ENCODE measurements at places on chromosomes 11 and 22.
A peak's percentile ranks its signal among the peaks of the same experiment; 100 is the strongest.

DNA sequence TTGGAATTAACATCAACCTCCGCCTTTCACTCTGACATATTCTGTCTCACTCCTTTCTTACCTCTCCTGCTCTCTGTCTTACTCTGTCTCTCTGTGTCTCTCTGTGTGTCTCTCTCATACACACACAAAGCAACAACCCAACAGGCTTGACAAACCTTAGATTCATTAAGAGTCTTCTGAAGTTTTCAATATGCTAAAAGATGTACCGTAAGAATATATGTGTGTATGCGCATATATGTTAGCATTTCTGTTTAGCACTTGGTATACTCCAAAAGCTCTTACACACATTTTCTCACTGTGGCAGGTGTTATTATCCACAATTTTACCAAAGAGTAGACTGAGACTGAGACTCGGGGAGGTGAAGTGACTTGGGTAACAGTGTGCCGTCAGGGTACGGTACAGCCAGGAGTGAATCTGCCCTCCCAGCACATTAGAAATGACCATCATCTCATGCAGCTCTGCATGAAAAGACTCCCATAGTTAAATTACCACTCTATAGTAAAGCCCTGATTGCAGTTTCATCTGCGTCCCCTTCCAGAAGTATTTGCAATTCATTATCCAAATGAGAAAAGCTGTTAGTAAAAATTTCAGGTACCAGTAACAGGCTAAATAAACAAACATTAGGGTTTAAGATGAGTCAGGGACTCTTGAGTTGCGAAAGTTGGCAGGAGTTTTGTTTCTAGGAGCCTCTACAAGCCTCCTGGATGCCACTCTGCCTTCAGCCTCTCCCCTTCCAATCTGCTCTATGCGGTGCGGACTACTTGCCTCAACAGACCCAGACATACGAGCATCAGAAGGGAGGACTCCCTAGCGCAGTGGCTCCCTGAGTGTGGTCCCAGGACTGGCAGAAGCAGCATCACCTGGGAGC, 195.2 kb upstream of the TMEM45B start:
- peak; percentile 71 for DNase-seq

DNA sequence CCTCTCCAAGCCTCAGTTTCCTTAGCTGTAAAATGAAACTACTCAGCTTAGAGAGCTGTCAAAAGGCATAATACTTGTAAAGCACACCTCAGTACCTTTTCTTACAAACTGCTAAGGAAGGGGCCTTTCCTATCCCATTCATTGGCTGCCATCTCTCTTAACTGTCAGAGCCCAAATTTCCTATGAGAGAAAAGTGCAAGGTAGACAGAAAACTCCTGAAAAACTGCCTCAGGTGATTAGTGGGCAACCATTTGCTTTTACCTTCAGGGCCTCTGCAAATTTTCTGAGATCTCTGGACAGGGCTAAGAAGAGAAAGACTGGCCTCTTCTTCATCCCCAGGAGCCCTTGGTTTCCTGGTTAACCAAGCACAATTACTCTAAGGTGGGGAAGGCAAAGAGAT, 13.8 kb downstream of the LARGE1 start:
- DNase-seq, result no peak

DNA sequence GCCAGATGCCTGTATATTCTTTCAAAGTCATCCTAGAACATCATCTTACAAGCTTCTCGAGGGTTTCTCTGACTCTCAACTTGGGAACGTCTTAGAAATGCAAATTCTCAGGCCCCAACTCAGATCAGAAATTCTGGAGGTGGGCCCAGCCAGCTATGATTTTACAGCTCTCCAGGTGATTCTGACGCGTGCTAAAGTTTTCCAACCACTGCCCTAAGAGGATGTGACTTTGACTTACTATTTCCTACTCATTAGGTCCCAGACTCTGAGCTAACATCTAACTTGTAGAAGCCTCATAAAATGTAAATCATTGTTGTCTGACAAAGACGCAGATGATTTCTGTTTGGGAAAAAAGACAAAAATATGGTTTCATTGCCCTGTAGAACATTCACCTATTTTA, 61.1 kb downstream of the IRAG1 start:
- DNase-seq, result no peak

DNA sequence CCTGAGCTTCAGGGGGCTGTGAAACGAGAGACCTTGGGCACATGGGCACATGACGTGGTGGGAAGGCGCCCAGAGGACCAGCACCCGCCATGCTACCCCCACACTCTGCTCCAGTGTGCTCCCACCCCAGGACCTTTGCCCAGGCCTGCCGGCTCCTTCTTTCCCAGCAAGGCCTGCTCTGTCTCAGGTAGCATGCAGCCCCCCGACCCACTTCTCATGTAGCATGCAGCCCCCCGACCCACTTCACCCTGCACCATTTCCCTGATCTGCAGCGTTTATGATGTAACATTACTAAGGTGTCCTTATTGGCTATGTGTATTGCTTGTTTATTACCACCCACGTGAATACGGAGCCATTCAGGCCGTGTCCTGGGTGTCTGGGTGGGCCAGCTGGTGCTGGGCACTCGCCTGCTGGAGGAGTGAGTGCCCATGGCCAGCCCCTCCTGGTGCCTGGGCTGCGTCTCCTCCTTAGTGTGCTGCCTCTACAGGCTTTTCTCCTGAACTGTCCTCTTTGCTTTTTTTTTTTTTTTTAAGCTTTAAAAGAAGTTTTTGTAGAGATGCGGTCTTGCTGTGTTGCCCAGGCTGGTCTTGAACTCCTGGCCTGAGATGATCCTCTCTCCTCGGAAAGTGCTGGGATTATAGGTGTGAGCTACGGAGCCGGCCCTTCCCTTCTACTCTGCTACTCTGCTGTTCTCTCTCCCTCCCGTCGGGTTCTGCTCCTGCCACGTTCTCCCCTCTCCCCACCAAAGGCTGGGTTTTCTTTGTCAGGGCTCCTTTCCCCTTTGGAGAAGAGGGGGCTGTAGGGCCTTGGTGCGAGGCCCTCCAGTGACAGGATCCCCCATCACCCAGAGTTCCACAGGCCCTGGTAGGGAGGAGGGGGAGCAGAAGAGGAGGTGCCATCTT, 29.4 kb downstream of the LRP5 start:
- DNase-seq, result no peak

DNA sequence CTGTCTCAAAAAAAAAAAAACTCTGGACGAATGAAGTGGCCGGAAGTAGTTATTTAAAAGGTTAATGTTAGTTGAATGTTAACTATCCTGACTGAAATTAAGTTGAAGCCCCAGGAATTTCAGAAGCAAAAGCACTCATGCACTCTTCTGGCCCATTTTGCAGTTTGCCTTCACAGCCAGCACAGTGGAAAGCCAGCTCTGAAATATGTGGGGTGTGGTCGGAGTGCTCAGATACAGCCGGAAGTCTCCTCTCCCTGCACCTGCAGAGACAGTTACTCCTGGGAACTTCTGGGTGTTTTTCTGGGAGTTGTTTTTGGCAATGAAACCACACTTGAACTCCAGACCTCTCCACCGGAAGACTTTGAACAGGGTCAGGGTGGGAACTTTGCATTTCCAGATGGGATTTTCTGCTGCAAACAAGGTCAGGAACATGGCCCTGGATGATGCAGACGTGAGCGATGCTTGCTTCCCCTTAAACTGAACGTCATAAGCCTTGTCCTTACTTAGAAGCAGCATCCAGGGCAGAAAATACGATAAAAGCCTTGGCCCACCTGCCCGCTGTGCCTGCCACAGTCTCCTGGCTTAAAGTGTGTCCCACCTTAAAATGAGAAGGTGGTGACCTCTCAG, 21.5 kb upstream of the CABP2 start:
- DNase-seq, result no peak

DNA sequence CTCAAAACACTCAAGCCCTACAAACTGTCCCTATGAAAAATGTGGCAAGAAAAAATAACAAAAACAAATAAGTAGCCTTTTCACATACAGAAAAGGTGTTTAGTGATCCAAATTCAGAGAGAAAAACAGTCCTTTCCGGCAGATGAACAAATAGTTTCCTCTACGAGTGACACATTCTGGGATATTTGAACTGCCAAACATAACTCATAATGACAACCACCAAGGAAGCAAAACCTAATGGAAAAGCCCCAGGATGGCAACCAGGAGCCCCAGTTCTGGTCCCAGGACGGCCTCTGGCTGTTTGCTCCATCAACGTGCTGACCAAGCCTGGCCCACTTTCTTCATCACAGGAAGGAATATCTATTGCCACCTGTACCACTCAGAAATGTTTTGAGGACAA, 6.0 kb downstream of the PACSIN2 start:
- DNase-seq, result no peak

DNA sequence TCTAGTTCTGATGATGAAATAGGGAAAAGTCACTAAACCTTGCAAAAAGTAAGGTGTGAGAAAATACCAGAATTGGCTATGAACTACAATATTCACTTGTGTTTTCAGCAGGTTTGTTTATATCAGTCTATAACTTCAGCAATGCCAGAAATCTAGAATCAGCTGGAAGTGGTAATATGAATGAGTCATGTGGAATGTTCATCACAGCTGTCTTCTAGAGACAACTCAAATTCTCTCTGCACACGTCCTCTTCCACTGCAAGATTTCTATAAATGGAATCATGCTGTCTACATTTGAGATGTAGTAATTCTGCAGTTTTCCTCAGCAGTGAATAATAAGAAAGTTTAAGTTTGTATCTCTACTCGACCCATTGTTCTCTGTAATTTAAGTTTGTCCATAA, 89.9 kb downstream of the OR4A15 start:
- DNase-seq, result peak; percentile 0

- DNase-seq, result no peak
These were observed 7.4 kb downstream of the KMT2A start for GRCh38 chr11:118443590-118444218.

GRCh38 chr22:28247136-28247535, 328.1 kb upstream of the PITPNB start:
- no peak for DNase-seq

DNA sequence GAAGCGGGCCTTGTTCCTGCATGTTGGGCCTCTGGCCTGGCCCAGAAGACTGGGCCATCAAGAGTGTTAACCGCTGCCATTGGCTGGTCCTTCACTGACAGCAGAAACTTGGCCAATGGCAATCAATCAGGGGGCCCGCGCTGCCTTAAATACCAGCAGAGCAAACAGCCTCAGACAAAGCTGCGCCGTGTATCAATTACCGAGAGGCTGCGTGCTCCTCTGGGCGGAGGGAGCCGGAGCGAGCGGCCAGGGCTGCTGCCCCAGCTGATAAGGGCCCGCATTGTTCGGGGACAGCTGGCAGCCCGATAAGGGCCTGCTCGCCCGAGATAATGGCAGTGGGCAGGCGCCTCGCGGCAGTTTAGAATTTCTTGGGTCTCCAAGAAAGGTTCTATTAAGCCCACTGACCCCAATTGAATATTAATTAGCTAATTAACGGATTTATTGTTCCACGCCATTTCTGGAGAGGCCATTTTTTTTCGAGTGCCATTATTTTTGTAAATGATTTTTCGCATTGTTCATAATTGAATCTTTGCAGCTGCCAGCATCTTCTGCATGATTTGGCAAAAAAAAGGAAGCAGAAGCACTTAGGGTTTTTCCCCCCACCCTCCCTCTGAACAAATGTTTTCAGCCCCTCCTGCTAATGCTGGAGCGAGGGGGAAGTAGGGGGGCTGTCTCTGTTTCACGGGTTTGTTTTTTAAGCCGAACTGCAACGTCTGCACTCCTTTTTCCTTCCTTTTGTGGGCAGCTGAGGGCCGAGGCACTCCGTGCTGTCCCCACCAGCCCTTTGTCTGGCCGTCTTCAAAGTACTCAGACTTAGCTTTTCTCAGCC, 37.6 kb upstream of the RIC3 start:
- no peak for DNase-seq

DNA sequence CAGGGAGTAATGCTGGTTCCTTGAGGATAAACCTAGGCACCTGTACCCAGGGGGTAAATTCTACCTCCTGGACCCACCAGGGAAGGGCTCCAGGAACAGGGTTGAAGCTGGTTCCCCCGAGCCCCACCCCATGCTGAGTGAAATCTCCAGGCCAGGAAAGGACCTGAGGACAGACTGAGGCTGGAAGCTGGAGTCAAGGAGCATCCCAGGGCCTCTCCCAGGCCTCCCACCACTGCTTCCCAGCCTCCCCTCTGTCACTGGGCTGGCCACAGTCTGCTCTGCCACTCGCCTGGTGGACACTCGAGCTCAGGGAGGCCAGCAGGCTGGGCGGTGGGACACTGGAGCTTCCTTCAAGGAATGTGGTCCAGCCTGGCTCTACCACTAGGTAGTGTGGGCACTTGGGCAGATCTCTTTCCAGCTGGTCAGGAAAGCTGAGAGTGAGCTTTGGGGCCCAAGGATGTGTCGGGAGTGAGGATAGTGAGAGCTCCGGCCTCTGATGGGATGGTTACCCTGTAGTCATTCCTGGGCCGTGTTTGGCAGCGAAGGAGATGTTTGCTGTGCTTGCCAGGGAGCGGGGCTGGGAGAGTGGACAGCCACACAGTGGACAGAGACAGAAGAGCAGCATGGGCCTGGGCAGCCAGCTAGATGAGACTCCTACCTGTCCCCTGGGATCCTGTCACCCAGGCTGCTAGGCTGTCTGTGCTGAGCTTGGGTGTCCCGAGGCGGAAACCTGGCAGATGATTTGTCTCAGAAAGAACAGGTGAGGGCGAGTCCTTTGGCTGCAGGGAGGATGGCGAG, 3.4 kb downstream of the OVOL1 start:
- DNase-seq, result no peak

DNA sequence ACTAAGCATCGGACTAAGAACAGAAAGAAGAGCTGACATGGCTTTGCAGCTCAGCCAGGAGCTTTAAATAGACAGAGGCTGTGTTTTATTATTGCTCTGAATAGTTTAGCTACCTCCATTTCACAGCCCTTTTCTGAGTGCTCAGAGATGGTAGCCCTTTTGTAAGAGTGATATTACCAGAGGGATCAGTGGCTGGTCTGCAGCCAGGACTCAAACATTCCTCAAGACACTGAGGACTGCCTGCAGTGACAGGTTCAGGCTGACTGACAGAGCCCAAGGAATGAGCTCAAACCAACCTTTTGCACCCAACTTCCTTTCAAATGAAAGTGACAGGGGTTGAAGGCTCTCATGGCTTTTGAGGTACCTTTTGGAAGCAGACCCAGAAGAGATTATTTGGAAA, 189.0 kb downstream of the DDX10 start:
- peak; percentile 42 for DNase-seq

GRCh38 chr22:31162015-31162765, 2.2 kb downstream of the RNF185 start:
- DNase-seq, result no peak

DNA sequence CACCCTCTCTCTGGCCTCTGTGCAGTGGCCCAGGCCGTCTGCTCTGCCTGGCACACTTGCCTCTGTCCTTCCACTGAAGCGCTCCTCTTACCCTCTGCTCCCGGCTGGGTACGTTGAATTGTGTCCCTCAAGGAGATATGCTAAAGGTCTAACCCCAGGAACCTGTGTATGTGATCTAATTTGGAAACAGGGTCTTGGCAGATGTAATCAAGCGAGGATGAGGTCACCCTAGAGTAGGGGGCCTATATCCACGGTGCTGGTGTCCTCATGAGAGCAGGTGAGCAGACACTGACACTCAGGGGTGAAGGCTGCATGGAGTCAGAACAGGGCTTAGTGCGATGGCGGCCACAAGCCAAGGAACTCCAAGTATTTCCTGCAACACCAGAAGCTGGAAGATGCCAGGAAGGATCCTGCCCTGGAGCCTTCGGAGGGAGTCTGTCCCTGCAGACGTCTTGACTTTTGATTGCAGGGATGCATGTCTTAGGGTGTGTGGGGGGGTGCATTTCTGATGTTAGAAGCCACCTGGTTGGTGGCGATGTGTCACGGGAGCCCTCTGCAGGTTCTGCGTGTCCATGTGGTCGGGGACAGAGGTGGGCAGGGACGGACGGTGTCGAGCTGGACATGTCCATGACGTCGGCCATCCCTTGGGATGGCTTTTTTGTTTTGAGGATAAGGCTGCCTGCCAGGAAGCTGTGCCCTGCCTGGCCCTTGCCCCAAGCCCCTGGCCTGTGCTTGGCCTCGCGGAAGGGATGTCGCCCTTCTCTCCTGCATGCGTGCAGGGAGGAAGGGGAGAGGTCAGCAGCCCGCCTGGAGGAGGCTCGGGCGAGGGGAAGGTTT, 68.6 kb downstream of the LRP5 start:
- peak; percentile 33 for DNase-seq
